ENCODE measurements at places on chromosomes 6 and 20. TPM values are rescaled to one million over a fixed set of nuclear protein-coding genes. Genes with fewer than 3 reads are reported as not detected.

- DNase-seq: no peak
Observed at GRCh38 chr6:63817492-63818050, 182.0 kb downstream of the PHF3 start.

DNA sequence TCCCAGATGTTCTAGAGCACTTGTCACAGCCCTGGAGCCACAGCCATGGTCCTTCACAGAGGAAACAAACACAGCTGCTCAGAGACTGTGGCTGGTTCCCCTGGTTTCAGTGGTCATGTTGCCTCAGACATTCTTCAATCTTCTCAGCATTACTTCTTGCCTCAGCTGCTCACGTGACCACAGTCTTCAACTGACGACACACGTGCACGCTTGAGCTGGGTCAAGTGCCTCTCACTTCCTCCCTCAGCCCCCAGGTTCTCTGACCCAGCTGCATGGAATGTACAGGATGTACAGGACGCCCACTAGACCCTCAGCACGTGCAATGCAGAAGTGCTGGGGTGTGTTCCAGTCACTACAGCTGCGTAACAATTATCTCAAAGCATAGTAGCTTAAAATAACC, 159.8 kb upstream of the GGTLC1 start:
- DNase-seq: no peak

DNA sequence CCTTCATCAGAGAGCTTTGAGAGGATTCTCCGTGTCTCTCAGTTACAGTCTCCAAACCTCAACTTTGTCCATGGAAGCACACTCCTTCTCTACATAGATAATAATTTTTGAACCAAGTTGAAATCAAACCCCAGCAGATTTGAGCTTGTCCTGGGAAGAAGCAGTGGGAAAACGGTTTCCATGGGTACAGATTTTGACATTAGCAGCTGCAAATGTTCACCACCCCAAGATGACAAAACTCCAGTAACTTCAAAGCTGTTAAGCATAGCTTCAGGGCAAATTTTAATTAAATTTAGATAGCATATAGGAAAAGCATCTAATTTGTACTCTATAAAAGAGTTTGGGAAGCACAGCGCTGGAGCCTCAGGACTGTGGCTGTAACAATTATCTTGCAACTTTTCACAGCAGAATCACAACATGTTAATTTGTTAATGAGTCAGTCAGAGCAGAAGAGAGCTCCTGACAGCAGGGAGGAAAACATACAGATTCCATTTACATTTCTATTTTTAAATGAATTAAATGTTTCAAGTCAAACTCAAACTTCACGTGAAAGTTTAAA, 240.7 kb downstream of the BMP7 start:
- DNase-seq: no peak

The KCNS1 gene
- polyA plus RNA-seq: 0.16 TPM

The ZSCAN23 gene
- polyA plus RNA-seq: 3.5 TPM

Data from urinary bladder (tissue), 4 donors.